ENCODE measurements at places on chromosomes 3 and 15. TPM values are rescaled to one million over a fixed set of nuclear protein-coding genes. Genes with fewer than 3 reads are reported as not detected.

DNAJB8 gene
- not detected for total RNA-seq

ARNT2 gene
- total RNA-seq = 16.7 TPM

ANKRD34C gene
- not detected for total RNA-seq

USP4 gene
- 14.5 TPM for total RNA-seq

GADL1 gene
- not detected for total RNA-seq

SST gene
- total RNA-seq = not detected

PARP6 gene
- 66.2 TPM for total RNA-seq

CGNL1 gene
- 2.0 TPM for total RNA-seq

RTP3 gene
- total RNA-seq = not detected

C3orf85 gene
- not detected for total RNA-seq

HRH1 gene
- 9.7 TPM for total RNA-seq

GPR171 gene
- total RNA-seq = not detected

MYO9A gene
- total RNA-seq = 8.6 TPM

GXYLT2 gene
- 1.9 TPM for total RNA-seq

CACNA2D3 gene
- not detected for total RNA-seq

GNAT1 gene
- not detected for total RNA-seq

TMEM212 gene
- total RNA-seq = not detected

C3orf70 gene
- not detected for total RNA-seq

CASR gene
- not detected for total RNA-seq

RPSA gene
- total RNA-seq = 2,621 TPM

LXN gene
- total RNA-seq = 68.9 TPM

AP4E1 gene
- total RNA-seq = 7.8 TPM

KBTBD12 gene
- total RNA-seq = not detected

ACKR4 gene
- not detected for total RNA-seq

All from A549 treated with CpdA at 1 μM for 4 hours (cell line).